Immature natural killer cell (primary cell): ENCODE measurements at places on chromosomes 4 and X.
A peak's percentile ranks its signal among the peaks of the same experiment; 100 is the strongest.

DNA sequence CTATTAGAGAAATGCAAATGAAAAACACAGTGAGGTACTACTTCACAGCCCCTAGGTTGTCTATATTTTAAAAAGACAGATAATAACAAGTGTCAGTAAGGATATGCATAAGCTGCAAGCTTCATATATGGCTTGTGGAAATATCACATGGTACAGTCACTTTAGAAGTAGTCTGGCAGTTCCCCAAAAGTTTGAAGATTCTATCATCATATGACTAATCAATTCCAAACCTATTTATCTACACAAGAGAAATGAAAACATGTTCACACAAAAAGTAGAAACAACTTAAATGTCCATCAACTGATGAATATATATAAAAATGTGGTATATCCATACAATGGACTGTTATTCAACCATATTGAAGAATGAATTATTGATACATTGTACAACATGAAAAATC is 185.8 kb upstream of the STK26 start:
- DNase-seq: no peak

DNA sequence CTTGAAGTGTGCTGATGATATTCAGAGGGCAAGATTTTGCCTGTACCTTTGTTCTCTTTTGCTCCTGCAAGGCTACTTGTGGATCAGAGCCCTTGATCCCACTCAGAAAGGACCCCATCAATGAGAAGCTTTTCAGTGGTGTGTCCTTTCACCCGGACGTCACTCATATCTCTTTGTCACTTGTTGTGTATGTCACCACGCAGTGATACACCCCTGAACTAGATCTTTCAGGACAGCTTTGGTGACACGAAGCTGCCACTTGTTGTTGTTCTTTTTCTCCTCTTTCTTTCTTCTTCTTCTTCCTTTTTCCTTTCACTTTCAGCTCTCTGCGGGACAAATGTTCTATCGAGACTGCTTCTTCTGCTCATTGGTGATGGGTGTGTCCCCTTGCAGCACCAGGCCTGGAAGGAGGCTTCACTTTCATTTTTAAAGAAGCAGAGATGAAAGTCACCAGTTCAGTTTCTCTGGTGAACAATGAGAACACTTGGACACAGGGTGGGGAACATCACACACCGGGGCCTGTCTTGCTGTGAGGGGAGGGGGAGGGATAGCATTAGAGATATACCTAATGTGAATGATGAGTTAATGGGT is 83.6 kb downstream of the NBDY start:
- DNase-seq: peak; percentile 68

GRCh38 chrX:50097071-50097470 is 103.7 kb downstream of the AKAP4 start:
- DNase-seq: no peak

DNA sequence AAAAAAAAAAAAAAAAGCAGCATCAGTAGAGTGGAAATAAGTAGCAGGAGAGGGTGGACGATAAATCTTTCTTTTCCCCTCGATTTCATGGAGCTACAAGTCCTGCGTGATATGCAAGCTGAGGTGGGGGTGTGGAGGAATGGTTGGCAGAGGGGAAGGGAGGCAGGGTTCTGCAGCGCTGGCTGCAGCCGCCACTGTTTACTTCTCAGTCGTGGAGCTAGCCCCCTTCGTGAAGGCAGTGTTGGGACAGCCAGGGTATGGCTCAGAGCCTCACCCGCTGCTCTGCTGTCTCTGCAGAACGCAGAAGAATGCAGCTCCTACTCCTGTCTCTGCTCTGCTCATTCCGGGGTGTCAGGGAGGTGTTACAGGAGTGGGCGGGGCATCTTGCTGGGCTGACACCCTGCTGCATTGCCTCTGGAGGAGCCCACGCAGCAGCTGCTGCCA is 140.6 kb downstream of the GPM6A start:
- DNase-seq: no peak

DNA sequence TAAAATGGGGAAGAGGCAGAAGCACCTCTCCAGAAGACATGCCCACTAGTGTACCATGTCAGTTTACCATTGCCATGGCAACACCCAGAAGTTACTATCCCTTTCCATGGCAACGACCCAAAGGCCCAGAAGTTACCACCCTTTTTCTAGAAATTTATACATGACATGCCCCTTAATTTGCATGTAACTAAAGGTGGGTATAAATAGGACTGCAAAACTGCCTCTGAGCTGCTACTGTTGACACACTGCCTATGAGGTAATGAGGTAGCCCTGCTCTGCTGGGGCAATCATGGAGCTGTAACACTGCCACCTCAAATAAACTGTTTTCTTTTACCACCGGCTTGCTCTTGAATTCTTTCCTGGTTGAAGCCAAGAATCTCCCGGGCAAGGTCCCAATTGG is 13.9 kb upstream of the BEX4 start:
- DNase-seq: no peak

DNA sequence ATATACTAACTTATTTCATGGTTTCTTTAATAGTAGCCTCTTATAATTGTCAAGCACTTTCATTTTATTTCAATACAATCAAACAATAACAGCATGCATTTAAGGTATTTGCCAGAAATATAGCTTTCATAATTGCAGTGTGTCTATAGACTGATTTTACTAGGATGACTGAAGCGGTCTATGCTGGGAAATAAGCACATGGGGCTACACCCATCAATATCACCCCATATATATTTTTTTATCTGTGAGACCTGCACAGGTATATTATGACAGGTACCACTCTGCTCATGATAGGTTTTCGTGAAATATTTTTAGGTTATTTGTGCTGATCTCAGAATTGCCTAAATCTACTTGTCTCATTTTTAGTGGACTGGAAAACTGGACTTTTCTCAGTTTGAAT is 229.1 kb upstream of the PITX2 start:
- no peak for DNase-seq

GRCh38 chrX:148501386-148502066 is 1.1 kb downstream of the AFF2 start:
- no peak for DNase-seq
